GM12878 (cell line): ENCODE measurements at places on chromosomes 2 and 18. TPM values are rescaled to one million over a fixed set of nuclear protein-coding genes. Genes with fewer than 3 reads are reported as not detected.
A peak's percentile ranks its signal among the peaks of the same experiment; 100 is the strongest.

Gene KCNE4
- total RNA-seq, result not detected in 2 replicates

DNA sequence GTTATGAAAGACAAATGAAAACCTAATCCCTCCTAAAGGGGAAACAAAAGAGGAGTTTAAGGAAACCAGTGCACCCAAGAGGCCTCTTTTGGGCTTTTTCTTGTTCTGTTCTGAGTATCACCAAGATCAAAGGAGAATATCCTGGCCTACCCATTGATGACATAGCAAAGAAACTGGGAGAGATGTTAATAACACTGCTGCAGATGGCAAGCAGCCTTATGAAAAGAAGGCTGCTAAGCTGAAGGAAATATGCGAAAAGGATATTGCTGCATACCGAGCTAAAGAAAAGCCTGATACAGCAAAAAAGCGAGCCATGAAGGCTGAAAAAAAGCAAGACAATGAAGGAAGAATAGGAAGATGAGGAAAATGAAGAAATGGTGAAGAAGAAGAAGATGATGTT is 23.6 kb upstream of the STAT4 start:
- no peaks in the 10 kb centered on the region for H3K36me3 ChIP-seq
- DNase-seq, result no peak
- no peaks in the 10 kb centered on the region for H3K27me3 ChIP-seq
- no peak overlapping the region for H3K4me3 ChIP-seq

Gene NPAS2
- 0.08 and 0.13 TPM in 2 replicates for total RNA-seq

- peak within 1 kb of the TSS; percentile 88 for H3K4me3 ChIP-seq
- H3K36me3 ChIP-seq, result peaks cover 1% of the 10 kb centered on the region
- H3K4me1 ChIP-seq, result no peaks in the 10 kb centered on the region
- DNase-seq, result peak; percentile 34
- H3K27me3 ChIP-seq, result no peaks in the 10 kb centered on the region
Measured at GRCh38 chr2:61065714-61066709, at the start of gene SANBR. TSS of gene SANBR (plus strand) at chr2:61065871. CDS start at chr2:61070351, 4,480 bp downstream.

- H3K4me3 ChIP-seq, result no peak overlapping the region
- DNase-seq, result no peak
- H3K4me1 ChIP-seq, result no peaks in the 10 kb centered on the region
- no peak overlapping the region for H3K27ac ChIP-seq
Measured at GRCh38 chr2:59096973-59097372, 855.8 kb upstream of the FANCL start.

Gene DPP4
- total RNA-seq, result 6.3 and 7.0 TPM in 2 replicates

DNA sequence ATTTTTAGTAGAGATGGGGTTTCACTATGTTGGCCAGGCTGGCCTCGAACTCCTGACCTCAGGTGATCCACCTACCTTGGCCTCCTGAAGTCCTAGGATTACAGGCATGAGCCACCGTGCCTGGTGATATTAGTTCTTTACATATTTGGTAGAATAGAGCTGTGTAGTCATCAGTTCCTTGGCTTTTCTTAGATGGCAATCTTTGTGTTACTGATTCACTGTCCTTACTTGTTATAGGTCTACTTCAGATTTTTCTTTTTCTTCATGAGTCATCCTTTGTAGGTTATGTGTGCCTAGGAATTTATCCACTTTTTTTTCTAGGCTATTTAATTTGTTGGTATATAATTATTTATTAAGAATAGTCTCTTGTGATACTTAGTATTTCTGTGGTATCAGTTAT is 30.3 kb upstream of the ZSWIM2 start:
- no peaks in the 10 kb centered on the region for H3K36me3 ChIP-seq
- DNase-seq, result no peak
- no peaks in the 10 kb centered on the region for H3K27me3 ChIP-seq
- no peak overlapping the region for H3K27ac ChIP-seq

GRCh38 chr2:85156153-85156552 is 23.0 kb downstream of the TCF7L1 start:
- DNase-seq, result no peak
- H3K4me1 ChIP-seq, result no peaks in the 10 kb centered on the region
- H3K27me3 ChIP-seq, result no peaks in the 10 kb centered on the region
- H3K36me3 ChIP-seq, result no peaks in the 10 kb centered on the region
- no peak overlapping the region for H3K4me3 ChIP-seq

DNA sequence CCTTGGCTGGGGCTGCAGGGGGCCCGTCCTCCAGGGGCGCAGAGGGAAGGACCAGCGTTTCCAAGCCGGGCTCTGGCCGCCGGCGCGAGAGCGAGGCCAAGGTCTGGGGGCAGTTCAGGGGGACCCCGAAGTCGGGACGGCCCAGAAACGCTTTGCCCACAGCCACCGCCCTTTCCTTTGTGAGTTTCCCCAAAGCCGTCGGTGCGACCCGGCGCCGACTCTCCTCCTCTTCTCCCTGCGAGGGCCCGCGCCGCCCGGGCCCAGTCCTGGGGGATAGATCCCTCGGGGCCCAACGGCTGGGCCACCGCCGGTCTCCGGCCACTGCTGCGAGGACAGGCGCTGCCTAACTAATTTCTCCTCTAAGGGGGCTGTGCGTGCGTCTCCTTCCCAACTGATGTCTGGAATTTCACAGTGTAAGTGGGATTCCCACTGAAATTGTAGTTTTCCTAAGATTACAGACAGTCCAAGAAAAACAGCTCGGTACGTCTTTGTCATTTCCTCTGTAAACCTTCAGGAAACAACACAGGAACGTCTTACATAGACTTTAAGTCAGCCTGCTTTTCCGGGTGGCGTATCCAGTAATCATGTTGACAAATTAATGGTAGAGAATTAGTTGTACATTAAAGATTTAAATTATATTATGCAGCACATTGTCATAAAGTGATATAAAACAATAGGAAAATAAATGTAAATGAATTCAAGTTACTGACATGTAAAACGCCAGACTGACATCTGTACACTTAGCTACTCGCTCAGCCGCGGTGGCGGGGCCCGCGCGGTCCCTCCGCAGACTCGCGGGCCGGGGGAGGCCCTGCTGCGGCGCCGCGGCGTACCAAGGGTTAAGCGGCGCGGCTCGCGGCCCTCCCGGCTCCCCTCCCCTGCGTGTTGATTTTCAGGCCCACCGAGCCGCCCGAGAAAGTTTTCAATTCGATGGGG is 139.4 kb upstream of the SIX3 start:
- H3K27me3 ChIP-seq, result no peaks in the 10 kb centered on the region; the same call in none of the 2 replicates
- H3K27ac ChIP-seq, result no peak overlapping the region
- no peak for DNase-seq
- H3K4me3 ChIP-seq, result peak overlapping the region; percentile 36; the same call in 1 of the 2 replicates

Gene SKOR2
- not detected in 2 replicates for total RNA-seq

DNA sequence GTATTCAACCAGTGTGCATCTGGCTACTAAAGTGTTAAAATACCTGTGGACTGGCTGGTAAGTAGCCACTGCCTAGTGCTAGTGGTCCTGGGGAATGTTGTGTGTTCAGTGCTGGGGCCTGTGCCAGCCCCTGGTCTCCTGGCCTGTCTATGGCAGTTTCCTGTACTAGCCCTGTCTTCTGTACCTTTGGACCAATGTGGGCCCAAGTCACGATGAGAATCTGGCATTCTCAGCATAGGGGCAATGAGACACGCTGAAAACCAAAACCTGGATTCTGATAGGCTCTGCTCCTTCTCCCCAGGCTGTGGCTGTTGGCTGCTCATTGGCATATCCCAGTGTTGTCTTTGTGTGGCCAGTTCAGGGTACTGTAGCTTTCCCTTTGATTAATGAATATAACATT is 170.4 kb downstream of the PTPRM start:
- no peaks in the 10 kb centered on the region for H3K27me3 ChIP-seq
- H3K4me3 ChIP-seq, result no peak overlapping the region
- no peaks in the 10 kb centered on the region for H3K36me3 ChIP-seq
- DNase-seq, result no peak

- no peaks in the 10 kb centered on the region for H3K36me3 ChIP-seq
- no peak overlapping the region for H3K4me3 ChIP-seq
- H3K4me1 ChIP-seq, result no peaks in the 10 kb centered on the region
- DNase-seq, result no peak
- no peak overlapping the region for H3K27ac ChIP-seq
- no peaks in the 10 kb centered on the region; the same call in 1 of the 2 replicates for H3K27me3 ChIP-seq
Measured at GRCh38 chr2:160384791-160385190, 108.8 kb downstream of the RBMS1 start.

Gene IL1RL1
- total RNA-seq, result 0.18 TPM in 1 of 2 replicates, not detected in the other

Gene HMSD
- total RNA-seq, result 49.4 and 62.2 TPM in 2 replicates

GRCh38 chr2:177675350-177675821 is 282.8 kb downstream of the AGPS start:
- DNase-seq, result no peak
- no peaks in the 10 kb centered on the region for H3K27me3 ChIP-seq
- H3K4me3 ChIP-seq, result no peak overlapping the region
- H3K36me3 ChIP-seq, result no peaks in the 10 kb centered on the region

DNA sequence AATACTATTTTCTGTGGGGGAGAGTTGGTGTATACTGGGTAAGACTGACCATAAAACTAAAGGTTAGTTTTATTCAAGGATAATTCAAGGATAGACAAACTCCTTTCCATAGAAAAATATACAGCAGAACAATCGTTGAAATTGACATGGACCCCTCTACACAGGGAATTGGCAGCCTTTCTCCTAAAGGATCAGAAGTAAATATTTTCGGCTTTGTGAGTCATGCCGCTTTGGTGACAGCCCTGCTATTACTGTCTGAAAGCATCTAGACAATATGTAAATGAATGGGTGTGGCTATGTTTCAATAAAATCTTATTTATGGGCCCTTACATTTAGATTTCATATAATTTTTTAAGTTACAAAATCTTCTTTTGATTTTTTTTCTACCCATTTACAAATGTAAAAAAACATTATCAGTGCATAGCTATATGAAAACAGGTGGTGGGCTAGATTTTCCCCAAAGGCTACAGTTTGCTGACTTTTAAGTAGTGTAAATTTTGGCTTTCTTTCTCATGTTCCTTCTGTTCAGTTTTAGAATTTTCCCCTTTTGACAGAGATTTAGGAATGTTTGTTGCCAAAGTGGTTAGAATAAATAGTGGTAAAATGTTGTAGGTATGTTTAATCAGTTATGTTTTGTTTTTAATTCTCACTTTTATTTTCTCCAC is 270.6 kb downstream of the DCC start:
- no peaks in the 10 kb centered on the region for H3K4me1 ChIP-seq
- no peak overlapping the region for H3K4me3 ChIP-seq
- no peak for DNase-seq
- no peak overlapping the region for H3K27ac ChIP-seq
- no peaks in the 10 kb centered on the region for H3K36me3 ChIP-seq

Gene BOLL
- not detected in 2 replicates for total RNA-seq

- DNase-seq, result no peak
- no peaks in the 10 kb centered on the region for H3K36me3 ChIP-seq
Measured at GRCh38 chr2:127624756-127625571, 21.0 kb upstream of the GPR17 start.

Gene TMEM17
- 0.87 and 0.93 TPM in 2 replicates for total RNA-seq

DNA sequence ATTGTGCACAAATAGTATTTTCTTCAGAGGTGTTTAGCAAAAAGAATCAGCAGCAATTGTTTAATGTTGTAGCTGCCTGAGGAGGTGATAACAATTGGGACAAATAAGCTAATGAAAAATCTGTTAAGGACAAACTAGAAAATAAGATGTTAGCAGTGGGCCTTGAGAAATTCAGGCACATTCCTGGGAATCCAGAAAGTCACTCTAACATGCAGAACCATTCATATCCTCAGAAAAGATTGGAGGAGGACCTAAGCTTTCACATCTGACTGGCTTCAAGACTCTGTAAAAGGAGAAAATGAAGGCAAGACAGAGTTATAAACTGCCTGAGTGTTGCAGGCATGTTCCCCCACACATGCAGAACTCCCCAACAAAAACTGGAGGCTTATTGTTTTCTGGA is 353.5 kb upstream of the RGPD4 start:
- no peak overlapping the region for H3K4me3 ChIP-seq
- DNase-seq, result no peak
- H3K27ac ChIP-seq, result no peak overlapping the region
- no peaks in the 10 kb centered on the region for H3K36me3 ChIP-seq
- no peaks in the 10 kb centered on the region for H3K4me1 ChIP-seq

GRCh38 chr2:75920859-75921551 is 210.3 kb upstream of the GCFC2 start:
- no peaks in the 10 kb centered on the region for H3K36me3 ChIP-seq
- no peak overlapping the region for H3K27ac ChIP-seq
- no peak overlapping the region for H3K4me3 ChIP-seq

DNA sequence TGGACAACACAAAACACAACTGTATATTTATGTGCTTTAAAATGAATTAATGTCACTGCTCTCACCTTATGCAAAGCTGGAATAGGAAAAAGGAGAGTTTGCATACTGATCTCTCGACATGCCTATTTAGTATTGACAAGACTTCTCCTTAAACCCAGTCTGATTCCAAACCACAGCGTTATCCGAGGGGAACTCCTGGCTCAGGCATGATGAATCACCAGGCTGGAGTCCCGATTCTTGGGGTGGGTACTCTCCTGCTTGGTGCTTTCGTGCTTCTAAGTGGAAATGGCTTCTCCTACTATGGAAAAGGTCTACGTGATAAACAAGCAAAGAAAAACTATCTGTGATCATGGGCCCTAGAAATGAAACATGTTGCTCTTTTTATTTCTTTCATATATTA is 88.9 kb upstream of the SLC35G4 start:
- H3K4me3 ChIP-seq, result no peak overlapping the region
- no peak for DNase-seq
- H3K4me1 ChIP-seq, result no peaks in the 10 kb centered on the region
- H3K27me3 ChIP-seq, result peaks cover 5% of the 10 kb centered on the region; the same call in 1 of the 2 replicates

DNA sequence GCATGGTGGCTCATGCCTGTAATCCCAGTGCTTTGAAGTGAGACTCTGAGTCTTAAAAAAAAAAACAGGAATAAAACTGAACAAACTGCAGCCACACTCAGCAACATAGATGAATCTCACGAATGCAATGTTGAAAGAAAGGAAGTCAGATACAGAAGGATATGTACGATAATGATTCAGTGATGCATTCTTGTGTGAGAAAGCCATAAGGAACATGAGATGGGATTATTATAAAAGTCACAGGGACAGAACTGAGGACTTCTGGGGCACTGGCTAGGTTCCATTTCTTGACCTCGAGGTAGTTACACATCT is 56.9 kb upstream of the SMAD2 start:
- H3K4me1 ChIP-seq, result no peaks in the 10 kb centered on the region
- H3K36me3 ChIP-seq, result no peaks in the 10 kb centered on the region
- peaks cover 4% of the 10 kb centered on the region for H3K27me3 ChIP-seq
- no peak overlapping the region for H3K27ac ChIP-seq
- H3K4me3 ChIP-seq, result no peak overlapping the region

GRCh38 chr2:203744091-203744490 is 37.7 kb downstream of the CD28 start:
- DNase-seq, result no peak
- H3K4me3 ChIP-seq, result no peak overlapping the region
- no peaks in the 10 kb centered on the region for H3K27me3 ChIP-seq
- H3K27ac ChIP-seq, result no peak overlapping the region
- no peaks in the 10 kb centered on the region for H3K4me1 ChIP-seq
- no peaks in the 10 kb centered on the region for H3K36me3 ChIP-seq

Gene ERBB4
- total RNA-seq, result 0.03 TPM in 1 of 2 replicates, not detected in the other

Gene ASXL3
- 0.15 TPM in 1 of 2 replicates, not detected in the other for total RNA-seq

Gene GKN1
- not detected in 2 replicates for total RNA-seq

- no peaks in the 10 kb centered on the region for H3K27me3 ChIP-seq
- H3K27ac ChIP-seq, result no peak overlapping the region
- H3K4me1 ChIP-seq, result no peaks in the 10 kb centered on the region
- no peak for DNase-seq
- no peak overlapping the region for H3K4me3 ChIP-seq
- H3K36me3 ChIP-seq, result no peaks in the 10 kb centered on the region
Measured at GRCh38 chr18:75927791-75928190, 500.3 kb upstream of the SMIM21 start.
